ENCODE measurements at places on chromosomes 2 and 18. TPM values are rescaled to one million over a fixed set of nuclear protein-coding genes. Genes with fewer than 3 reads are reported as not detected.

CFC1 gene
- 27.7 TPM for total RNA-seq

- DNase-seq: no peak
- H3K27ac ChIP-seq: no peak overlapping the region
- H3K36me3 ChIP-seq: no peaks in the 10 kb centered on the region
- H3K4me3 ChIP-seq: no peak overlapping the region
Measured at GRCh38 chr2:238642973-238643372, 204.9 kb upstream of the TWIST2 start.

DNA sequence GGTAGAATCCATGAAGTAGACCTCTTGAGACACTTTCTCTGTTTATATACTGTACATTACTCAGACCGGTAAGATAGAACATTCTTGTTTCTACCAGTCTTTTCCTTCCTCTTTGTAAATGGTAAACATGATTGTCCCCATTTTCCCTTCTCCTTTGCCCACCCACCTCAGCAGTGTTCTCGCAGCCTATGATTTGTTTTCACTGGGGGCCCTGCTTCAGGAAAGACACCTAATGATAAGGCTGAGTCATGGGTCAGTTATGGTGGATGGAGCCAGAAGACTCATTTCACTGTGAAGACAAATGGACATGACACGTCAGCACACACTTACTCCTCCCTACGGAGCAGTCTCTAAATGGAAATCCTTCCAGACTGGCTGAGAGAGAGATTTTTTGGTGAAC, 23.7 kb downstream of the CENPO start:
- H3K36me3 ChIP-seq: peaks cover 10% of the 10 kb centered on the region
- H3K4me1 ChIP-seq: peaks cover 18% of the 10 kb centered on the region

- no peak overlapping the region for H3K27ac ChIP-seq
- DNase-seq: no peak
- H3K4me1 ChIP-seq: peaks cover 11% of the 10 kb centered on the region
- no peak overlapping the region for H3K4me3 ChIP-seq
- H3K27me3 ChIP-seq: no peaks in the 10 kb centered on the region
Measured at GRCh38 chr2:119574864-119575263, 30.6 kb downstream of the CFAP221 start.

DNA sequence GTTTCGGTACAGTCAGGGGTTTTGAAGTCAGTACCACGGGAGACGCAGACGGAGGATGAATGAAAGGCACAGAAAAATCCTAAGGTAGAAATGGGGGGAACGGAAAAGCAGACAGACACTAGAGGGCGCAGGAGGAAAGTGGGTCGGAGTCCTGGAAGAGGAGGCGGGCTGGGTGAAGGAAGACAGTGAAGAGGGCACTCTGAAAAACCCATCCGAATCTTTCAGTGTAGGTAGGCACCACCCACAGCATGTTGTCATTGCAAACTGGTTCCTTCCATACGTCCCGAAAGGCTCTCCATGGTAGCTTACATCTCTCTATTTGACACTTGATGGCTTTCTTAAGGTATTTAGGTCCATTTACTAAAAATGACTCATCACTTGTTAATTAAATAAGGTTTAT, 18.5 kb upstream of the ZNF236 start:
- no peaks in the 10 kb centered on the region for H3K4me1 ChIP-seq
- no peak overlapping the region for H3K4me3 ChIP-seq
- peak; percentile 24 for DNase-seq
- H3K27me3 ChIP-seq: peaks cover 3% of the 10 kb centered on the region
- peaks cover 1% of the 10 kb centered on the region for H3K36me3 ChIP-seq

DNA sequence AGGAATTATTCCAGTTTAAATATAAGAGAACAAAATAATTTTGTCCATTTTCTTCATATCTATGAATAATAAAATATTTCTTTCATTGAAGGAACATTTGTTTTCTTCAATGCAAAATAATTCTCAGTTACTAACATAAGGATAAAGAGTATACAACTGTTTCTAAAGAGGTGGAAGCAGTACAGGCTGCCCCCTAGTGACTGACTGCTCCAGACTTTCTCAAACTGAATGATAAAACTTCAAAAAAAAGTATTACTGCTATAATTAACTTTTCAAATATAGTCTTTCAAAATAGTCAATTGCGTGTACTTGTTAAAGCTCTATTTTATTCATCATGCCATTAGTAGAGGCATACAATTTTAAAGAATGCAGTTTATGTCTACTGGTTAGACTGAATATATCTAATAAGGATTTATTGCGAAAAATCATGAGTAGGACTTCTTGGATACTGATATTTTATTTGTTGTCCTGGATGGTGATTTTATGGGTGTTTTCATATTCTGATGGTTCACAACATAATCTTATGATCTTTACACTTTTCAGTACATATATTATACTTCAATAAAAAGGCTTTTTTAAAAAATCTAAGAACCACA, 100.1 kb downstream of the WDPCP start:
- DNase-seq: no peak
- no peaks in the 10 kb centered on the region for H3K36me3 ChIP-seq
- H3K27me3 ChIP-seq: no peaks in the 10 kb centered on the region
- peaks cover 7% of the 10 kb centered on the region for H3K4me1 ChIP-seq
- no peak overlapping the region for H3K27ac ChIP-seq

- peaks cover 11% of the 10 kb centered on the region for H3K4me1 ChIP-seq
- H3K4me3 ChIP-seq: peak overlapping the region; percentile 30
- H3K27me3 ChIP-seq: peaks cover 8% of the 10 kb centered on the region
- no peak overlapping the region for H3K27ac ChIP-seq
Measured at GRCh38 chr2:240133401-240133800, 2.7 kb downstream of the COPS9 start.

AQP12B gene
- total RNA-seq: not detected

- H3K27me3 ChIP-seq: no peaks in the 10 kb centered on the region
- no peak overlapping the region for H3K4me3 ChIP-seq
- no peak for DNase-seq
- H3K27ac ChIP-seq: no peak overlapping the region
Measured at GRCh38 chr2:219213026-219213415, 5.7 kb downstream of the ABCB6 start.

DNA sequence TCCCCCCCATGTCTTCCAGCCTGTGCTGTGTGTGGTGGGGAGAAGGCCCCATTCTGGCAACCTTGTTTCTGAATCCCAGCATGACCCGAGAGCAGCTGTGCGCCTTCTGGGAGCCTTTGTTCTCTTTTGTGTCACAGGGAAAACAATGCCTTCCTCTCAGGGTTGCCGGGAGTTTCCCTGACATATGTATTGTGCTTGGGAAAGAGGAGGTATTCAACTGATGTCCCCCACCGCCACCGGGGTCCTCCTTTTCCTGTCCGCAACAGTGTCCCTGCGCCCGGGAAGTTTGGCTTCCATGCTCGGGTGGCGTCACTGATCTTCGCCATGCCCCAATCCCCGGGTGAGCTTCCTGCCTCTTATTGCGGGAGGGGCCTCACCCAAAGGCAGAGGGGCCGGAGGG, 77.5 kb upstream of the ASB18 start:
- H3K27me3 ChIP-seq: no peaks in the 10 kb centered on the region
- peaks cover 15% of the 10 kb centered on the region for H3K36me3 ChIP-seq
- H3K4me3 ChIP-seq: no peak overlapping the region
- H3K4me1 ChIP-seq: peaks cover 3% of the 10 kb centered on the region
- no peak overlapping the region for H3K27ac ChIP-seq
- no peak for DNase-seq

WDFY1 gene
- total RNA-seq: 54.6 TPM

GRCh38 chr2:12389344-12390045, 327.2 kb upstream of the TRIB2 start:
- H3K4me1 ChIP-seq: no peaks in the 10 kb centered on the region
- H3K27ac ChIP-seq: no peak overlapping the region
- H3K4me3 ChIP-seq: no peak overlapping the region
- no peaks in the 10 kb centered on the region for H3K36me3 ChIP-seq
- DNase-seq: no peak

DNA sequence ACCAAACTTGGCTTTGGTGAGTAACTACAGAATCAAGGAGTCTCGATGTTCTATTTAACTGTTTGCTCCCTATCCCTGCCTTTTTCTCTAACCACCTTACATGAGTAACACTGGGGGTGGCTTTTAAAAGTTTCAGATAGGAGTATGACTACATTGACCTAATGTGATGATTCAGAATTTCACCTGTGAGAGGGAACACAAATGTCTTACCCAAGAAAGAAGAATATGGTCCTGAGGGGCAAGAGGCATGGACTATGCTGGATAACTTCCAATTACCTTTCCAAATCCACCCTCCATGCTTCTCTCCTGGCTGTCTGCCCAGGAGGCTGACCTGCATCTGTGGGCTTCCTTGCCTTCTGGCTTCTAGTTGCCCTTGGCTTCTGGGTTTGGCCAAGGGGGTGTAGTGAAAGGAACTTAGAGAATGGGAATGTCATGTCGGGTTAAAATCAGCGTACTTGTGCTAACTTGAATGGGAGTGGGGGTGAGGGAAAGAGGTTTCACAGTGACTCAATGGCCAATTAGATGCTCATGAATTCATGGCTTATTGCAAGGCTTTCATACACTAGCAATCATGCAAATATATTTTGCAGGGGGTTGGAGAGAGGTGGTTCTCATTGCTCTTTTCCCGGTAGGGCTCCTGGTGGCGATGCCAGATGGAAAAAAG, 5.3 kb upstream of the IL36G start:
- peaks cover 36% of the 10 kb centered on the region for H3K27me3 ChIP-seq
- no peaks in the 10 kb centered on the region for H3K36me3 ChIP-seq
- no peak overlapping the region for H3K27ac ChIP-seq
- no peak overlapping the region for H3K4me3 ChIP-seq
- H3K4me1 ChIP-seq: no peaks in the 10 kb centered on the region
- DNase-seq: no peak

IL36B gene
- total RNA-seq: not detected

DNA sequence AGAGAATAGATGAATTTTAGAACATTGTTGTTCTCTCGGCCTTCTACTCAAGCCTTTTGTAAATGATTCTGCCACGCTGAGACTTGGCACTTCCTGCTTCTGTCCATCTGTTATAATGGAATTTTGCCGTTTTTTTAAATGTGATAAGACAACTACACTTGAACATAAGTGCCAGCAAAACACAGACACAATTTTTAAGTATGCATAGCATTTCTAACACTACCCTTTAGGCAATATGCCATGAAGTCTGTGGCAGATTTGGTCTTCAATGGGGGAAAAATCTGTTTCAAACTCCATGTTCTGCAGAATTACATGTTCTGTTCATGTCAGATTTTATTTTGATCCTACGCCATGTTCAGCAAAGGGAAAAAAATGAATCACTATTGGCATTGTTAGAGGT, 1170.7 kb upstream of the SLC39A10 start:
- H3K27me3 ChIP-seq: no peaks in the 10 kb centered on the region
- no peaks in the 10 kb centered on the region for H3K36me3 ChIP-seq
- H3K4me3 ChIP-seq: no peak overlapping the region
- no peak overlapping the region for H3K27ac ChIP-seq

INHBB gene
- total RNA-seq: 0.16 TPM

Measured in progenitor cell of endocrine pancreas (in vitro differentiated cells).